ENCODE measurements at places on chromosomes 3 and 15.

GRCh38 chr3:169060037-169060436 lies 603.5 kb downstream of the MECOM start:
- no peak for DNase-seq

DNA sequence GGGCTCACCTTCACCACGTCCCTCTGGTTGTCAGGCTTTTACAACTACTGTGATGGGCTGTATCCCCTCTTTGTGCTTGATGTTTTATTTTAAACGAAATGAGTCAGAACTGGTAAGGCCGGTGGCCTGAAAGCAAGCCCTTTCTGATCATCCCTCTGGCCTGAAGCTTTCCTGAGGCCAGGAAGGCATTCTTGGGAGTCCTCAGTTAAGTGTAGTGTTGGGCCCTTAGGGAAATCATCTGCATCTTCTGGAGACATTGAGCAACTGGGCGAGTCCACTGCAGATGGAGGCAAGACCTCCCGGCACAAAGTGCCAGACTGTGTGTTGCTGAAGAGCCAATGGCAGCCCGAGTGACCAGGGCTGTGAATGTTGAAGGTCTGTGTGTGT lies 33.0 kb upstream of the AMOTL2 start:
- no peak for DNase-seq

- no peak for DNase-seq
Observed at GRCh38 chr15:100310041-100310405, 31.8 kb downstream of the ADAMTS17 start.

DNA sequence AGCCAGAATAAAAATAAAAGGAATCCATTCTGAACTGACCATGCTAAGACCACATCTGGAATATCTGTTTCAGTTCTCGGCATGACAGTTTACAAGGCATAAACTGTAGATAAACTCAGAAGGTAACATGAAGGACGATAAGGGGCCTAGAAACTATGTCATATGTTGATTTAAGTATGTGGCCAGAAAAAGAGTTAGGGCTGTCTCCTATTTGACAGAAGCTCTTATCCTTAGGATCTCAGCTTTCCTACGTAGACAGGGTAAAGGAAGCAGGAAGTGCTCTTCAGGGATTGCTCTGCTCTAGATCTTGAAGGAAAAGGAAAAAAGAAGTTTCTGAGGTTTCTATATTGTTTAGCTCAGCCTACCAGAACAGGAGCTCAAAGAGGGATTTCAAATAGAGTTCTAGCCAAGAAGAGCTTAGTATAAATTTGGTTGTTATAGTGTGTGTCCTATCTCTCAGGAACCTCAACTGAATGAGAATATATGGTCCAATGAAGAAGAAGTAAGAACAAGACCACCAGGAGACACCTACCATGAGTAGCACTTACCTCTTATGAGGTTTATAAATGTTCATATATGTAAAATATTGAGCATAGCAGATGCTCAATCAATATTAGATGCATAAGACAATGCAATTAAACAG lies 59.2 kb downstream of the TP53BP1 start:
- DNase-seq, result no peak

GRCh38 chr3:52451237-52452083 lies 2.4 kb downstream of the TNNC1 start:
- DNase-seq, result no peak

- no peak for DNase-seq
Observed at GRCh38 chr3:115233021-115233420, 85.9 kb upstream of the ZBTB20 start.

- DNase-seq, result no peak
Observed at GRCh38 chr15:31206386-31207181, 105.1 kb upstream of the TRPM1 start.

DNA sequence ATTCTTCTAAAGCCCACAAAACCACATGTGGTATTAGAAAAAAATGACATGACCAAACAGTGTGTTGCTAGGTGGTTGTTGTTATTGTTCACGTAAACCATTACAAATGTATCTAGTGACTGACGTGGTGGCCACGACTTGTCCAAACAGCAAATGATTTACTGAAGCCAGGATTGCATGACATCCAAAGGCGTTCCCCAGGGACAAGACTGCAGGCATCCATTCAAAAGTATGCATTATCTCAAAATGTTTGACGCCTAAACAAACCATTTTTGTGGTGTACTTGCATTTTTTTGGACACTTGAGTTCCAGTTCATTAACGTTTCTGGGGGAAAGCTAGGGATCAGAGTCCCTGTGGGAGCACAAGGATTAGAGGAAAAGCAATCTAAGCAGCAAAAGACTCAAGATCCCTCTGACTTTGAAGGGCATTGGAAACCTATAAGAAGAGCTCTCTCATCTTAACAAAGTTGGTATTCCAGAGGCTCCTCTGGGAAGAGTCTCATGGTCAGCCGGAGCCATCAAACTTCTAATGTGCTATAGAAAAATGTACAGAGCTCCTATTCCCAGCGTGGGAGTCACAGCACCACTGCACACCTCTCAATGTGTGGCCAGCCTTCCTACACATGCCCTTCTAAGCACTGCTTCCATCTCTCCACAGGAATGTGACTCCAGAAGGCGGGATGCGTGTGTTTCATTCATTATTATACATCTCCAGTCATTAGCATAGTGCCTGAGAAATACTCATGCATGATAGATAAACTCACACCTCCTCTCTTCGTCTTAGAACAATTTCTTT lies 62.9 kb downstream of the FBN1 start:
- no peak for DNase-seq

DNA sequence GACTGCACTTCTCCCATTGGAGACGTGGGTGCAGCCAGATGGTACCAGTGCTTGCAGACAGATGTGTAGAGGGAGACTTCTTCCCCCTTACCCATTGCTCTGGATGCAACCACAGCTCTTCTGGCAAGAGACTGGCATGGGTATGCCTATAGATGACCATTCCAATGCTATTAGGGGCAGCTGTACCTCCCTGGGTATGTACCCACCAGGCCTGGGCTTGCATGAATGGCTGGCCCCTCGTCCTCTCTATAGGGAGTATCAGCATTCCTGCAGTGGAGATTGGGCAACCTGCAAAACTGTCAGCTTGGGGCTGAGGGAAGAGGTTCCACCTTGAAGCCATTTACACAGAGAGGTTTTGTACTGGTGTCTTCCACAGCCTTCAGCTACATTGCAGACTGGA lies 57.6 kb upstream of the FXR1 start:
- DNase-seq, result no peak

DNA sequence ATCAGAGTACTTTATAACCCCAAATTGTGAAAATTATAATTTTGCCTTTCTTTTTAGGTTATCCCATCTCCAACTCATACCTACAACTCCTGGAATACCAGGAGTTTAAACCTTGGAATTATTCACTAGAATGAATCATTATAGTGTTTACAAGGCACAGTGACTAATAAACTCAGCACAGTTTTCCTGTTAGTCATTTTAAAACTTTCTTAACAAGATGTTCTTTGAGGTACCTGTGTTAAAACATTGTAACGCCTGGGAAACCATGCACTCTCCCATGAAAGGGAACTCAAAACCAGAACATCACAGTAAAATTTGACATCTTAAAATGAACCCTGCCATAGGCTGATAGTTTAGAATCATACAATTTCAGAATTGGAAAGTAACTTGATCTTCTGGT lies 132.4 kb upstream of the OSTN start:
- no peak for DNase-seq

DNA sequence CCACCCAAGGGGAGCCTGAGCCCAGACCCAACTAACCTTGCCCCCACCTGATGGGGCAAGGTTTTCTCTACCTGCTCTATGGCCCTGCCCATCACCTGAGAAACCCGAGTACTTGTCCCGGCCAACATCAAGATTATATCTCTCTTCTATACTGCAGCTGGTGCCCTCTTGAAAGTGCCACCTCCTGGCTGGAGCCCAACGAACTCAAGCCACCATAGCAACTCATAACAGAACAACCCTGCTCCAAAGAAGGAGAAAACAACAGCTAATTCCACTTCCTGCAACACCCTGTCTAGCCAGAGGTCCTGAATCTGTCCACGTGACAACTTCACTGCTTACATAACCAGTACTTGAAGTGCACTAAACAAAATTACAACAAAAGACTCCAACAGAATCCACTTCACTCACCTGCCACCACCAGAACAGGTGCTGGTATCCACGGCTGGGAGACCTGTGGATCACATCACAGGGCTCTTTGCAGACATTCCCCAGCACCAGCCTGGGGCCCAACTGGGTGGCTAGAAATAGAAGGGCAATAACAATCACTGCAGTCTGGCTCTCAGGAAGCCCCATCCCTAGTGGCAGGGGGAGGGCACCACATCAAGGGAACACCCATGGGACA lies 49.2 kb downstream of the PIERCE2 start:
- DNase-seq, result no peak

- DNase-seq, result no peak
Observed at GRCh38 chr3:126630020-126630419, 24.9 kb downstream of the TXNRD3 start.

DNA sequence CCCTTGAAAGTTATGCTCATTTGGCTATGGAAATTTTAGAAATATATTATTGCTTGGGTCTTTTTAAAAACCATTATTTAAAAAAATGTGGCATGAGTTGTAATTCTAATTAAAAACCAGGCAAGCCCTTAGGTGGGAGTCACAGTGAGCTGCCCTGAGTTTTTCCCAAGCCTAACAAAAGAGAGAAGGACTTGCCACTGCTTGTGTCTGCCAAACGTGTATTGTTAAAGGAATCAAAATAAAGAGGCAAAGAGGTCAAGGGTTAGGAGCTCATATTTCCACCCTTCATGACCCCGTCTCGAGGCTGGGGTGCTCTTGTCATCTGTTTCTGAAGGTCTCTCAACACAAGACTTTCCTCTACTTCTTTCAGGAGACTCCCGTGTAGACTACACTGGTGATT lies 321.1 kb downstream of the ZIC1 start:
- DNase-seq, result no peak

GRCh38 chr15:92541291-92542200 lies 114.0 kb downstream of the FAM174B start:
- no peak for DNase-seq

DNA sequence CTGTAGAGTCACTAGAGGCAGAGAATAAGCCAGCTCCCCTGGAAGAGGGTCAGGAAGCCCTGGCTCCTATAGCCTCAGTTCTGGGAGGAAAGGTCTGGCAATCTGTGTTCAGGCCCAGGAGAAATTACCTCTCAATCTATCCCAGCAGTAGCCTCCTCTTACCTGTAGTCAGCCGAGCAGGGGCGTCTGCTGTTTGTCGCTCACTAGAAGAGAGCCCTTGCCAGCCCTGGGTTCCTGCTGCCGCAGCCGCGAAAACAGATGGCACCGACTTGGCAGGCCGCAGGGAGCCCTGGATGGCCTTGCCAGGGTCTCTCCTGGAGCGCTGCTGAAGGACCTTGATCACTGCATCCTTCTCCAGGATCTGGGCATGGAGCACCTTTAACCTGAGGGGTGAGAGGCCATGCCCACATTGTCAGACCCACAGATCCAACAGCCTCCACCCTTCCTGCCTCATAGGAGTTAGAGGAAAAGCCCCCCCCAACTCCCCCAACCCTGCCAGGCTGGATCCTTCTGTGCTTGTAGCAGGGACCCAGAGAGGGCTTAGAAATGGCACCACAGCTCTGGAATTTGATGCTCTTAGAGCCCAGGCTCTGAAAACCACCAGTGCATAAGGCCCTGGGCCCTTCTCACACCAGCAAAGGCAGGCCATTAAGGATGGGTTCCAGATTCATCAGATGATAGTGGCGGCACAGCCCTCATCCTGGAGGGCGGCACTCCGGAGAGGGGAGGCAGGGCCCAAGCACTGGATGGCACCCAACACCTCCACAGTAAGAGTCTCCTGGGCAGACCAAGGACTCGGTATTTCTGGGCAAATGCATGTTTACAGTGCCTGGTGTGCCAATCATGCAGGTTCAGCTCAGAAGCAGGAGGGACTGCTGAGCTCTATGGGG lies 14.9 kb downstream of the AMOTL2 start:
- DNase-seq, result no peak

GRCh38 chr3:18245721-18246120 lies 179.4 kb downstream of the SATB1 start:
- DNase-seq, result no peak

DNA sequence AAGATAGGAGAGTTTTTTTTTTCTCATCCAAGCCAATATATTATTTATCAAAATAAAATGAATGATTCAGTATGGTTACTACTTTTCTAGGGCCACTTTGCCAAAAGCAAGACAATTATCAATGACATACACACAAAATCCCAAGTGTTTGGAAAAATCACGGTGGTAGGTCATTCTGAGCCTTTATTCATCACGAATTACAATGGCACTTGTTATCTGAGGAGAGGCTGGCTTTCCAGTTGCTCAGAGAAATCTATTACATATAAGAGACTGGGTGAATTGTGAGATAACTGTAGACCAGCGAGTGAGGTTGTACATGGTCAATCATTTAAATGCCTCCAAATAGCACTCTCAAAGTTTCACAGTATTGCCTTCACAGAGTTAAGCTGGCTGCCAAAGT lies 20.4 kb upstream of the FGF12 start:
- DNase-seq, result no peak

DNA sequence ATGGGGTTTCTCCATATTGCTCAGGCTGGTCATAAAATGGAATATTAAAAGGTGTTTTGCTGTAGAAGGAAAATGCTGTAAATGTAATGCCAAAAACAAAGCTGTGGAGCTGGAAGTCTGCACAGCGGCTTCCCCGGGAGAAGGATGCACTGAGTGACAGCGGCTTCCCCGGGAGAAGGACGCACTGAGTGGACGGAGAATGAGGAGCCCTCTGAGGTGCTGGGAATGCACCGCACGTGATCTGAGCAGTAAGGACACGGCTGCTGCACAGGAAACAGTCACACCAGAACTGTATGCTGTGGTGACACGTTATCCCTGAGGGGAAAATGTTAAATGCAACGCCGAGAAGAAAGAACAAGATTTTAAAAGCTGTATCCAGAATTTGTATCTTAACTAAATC lies 24.6 kb downstream of the TNK2 start:
- no peak for DNase-seq

Measured in T-helper 2 cell (primary cell).